ENCODE measurements at places on chromosomes 6 and 20.

- DNase-seq = no peak
These were observed 294.6 kb upstream of the EPHA7 start for GRCh38 chr6:93713974-93714373.

DNA sequence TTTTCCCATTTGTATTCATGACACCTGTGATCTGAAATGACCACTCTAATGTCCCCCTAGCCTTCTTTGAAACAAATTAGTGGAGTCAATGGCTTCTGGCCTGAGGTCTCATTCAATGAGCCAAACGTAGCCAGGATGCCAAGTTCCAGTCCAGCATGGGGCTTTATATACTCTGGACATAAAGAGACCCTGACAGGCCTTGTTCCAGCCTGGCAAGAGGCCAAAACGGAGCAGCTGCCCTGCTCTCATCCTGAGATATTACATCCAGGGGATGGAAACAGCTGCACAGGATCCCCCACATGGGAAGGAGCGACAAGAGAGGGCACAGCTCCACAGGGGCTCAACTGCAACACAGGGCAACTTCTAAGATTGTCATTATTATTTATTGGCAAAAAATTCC, 437.8 kb downstream of the CDH26 start:
- DNase-seq = no peak

- no peak for DNase-seq
These were observed 17.4 kb upstream of the CD83 start for GRCh38 chr6:14100138-14100537.

DNA sequence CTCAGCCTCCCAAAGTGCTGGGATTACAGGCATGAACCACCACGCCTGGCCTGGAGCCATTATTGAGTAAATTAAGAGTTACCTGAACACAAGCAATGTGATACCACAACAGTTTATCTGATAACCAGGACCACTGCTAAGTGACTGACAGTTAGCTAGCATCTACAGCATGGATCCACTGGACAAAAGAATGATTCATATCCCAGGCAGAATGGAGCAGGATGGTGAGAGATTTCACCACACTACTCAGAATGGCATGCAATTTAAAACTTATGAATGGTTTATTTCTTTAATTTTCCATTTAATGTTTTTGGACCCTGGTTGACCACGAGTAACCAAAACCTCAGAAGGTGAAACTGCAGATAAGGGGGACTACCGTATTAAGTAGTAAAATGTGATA, 48.6 kb downstream of the RALGAPA2 start:
- no peak for DNase-seq

DNA sequence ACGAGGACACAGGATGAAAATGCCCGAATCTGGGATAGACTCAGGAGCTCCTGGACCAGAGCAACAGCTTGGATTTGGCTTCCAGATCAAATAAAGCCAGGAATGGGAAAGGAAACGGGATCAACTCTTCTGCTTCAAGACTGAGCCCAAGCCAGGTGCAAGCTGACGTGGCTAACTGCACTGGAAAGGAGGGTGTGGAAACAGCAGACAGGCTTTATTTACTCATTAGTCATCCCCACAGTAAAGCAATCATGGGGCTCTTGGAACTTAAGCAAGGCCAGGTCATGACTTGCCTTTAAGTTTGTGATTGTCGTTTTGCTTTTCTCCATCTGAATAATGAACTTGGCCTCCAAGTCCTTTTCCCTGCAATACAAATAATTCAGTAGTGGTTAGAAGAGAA, 45.2 kb downstream of the KIF16B start:
- peak; percentile 29 for DNase-seq
